Activated CD8-positive, alpha-beta T cell treated with anti-CD3 and anti-CD28 coated beads for 36 hours (primary cell): ENCODE measurements at places on chromosomes 16 and 17. TPM values are rescaled to one million over a fixed set of nuclear protein-coding genes. Genes with fewer than 3 reads are reported as not detected.

- DNase-seq = no peak
- no peak overlapping the region for H3K27ac ChIP-seq
These were observed 4.9 kb upstream of the EPX start for GRCh38 chr17:58187675-58188074.

DNA sequence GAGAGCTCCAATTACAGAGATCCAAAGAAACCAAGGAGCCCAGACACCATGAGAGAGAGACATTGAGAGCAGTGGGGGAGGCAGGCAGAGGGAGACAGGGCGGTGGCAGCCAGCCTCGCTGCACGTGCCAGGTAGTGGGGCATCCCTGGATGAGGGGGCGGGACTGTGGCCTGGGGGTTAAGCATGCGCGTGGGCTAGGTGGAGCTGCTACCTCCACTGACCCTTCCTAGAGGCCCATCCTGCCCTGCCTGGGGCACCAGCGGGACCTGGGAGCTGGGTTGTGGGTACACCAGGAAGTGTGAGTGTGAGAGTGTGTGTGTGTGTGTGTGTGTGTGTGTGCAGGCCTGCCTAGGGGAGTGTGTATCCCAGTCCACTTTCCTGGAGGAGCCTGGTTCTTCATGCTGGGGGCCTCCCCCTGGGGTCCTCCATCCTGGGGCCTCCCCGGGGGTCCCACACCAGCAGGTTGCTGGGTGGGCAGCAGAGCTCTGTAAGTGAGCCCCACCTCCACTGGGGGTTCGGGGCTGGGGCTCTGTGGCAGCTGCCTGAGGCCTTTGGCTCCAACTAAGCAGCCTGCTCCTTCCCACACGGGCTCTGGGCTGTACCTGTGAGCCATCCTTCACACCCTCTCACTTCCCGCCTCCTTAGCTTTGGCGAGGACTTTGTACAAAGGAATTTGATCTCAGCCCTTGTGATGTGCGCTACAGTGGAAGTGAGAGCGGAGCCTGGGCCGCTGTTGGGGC is 127.4 kb downstream of the IRF8 start:
- no peak for DNase-seq
- no peaks in the 10 kb centered on the region for H3K4me1 ChIP-seq
- H3K27ac ChIP-seq = no peak overlapping the region
- H3K36me3 ChIP-seq = peaks cover 2% of the 10 kb centered on the region
- peaks cover 8% of the 10 kb centered on the region for H3K27me3 ChIP-seq

DNA sequence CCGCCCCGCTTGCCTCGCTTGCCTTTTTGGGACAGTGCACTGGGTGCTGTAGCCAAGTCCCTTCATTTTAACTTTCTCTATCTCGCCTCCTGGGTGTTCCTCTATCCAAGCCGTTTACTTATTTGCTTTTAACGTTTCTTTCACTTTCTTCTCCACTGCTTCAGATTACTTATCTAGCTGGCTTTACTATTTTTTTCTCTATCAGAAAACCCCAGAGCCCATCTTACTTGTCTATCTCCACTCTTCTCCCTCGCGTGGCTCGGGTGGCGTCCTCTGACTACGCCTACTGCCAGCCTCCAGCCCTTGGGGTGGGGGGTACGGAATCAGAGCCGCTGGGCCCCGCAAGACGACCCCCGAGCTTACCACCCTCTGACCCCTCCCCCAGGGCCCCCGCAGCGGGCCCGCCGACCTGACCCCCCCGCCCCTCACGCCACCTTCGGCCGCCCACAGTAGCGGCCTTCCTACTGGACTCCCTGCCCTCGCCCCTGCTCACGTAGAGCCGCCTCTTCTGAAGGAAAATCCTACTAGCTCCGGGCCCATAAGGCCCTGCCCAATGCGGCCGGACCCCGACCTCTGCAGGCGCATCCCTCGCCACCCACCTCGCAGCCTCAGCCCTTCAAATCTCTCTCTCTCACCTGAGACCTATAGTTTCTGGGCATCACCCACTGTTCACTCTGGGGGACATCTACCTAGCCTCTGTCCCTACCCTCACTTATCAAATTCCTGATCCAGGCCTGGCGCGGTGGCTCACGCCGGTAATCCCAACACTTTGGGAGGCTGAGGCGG is 1.0 kb upstream of the SLC12A4 start:
- no peak for DNase-seq
- no peaks in the 10 kb centered on the region for H3K27me3 ChIP-seq
- peaks cover 18% of the 10 kb centered on the region for H3K4me1 ChIP-seq
- H3K27ac ChIP-seq = peak overlapping the region; percentile 90

DNA sequence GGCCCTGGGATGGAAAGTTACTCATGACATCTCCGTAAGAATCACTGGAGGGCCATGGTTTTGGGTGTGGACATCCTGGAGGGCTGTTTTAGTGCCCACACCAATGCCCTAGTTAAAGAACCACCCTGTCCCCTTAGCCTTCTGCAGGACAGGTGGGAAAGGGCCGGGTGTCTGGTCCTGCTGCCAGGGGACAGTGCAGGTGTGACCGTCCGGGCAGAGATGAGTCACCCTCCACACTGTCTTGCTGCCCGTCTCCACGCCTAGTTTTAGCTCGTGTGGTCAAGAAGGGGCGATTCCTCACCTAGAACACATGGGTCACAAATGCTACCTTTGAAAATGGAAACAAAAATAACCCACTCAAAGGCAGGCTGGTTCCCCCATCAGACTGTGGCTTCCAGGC is 17.0 kb downstream of the CEP295NL start:
- DNase-seq = no peak
- H3K4me1 ChIP-seq = peaks cover 27% of the 10 kb centered on the region
- H3K4me3 ChIP-seq = no peak overlapping the region
- no peaks in the 10 kb centered on the region for H3K36me3 ChIP-seq
- H3K27me3 ChIP-seq = no peaks in the 10 kb centered on the region
- H3K27ac ChIP-seq = no peak overlapping the region

- peaks cover 6% of the 10 kb centered on the region for H3K4me1 ChIP-seq
- peaks cover 11% of the 10 kb centered on the region for H3K36me3 ChIP-seq
- DNase-seq = no peak
- H3K27ac ChIP-seq = no peak overlapping the region
These were observed 33.9 kb upstream of the CDRT4 start for GRCh38 chr17:15501282-15501681.

- no peak overlapping the region for H3K27ac ChIP-seq
- H3K27me3 ChIP-seq = no peaks in the 10 kb centered on the region
- H3K4me1 ChIP-seq = no peaks in the 10 kb centered on the region
- H3K4me3 ChIP-seq = no peak overlapping the region
- no peaks in the 10 kb centered on the region for H3K36me3 ChIP-seq
These were observed 92.8 kb downstream of the AMFR start for GRCh38 chr16:56332464-56333079.

DNA sequence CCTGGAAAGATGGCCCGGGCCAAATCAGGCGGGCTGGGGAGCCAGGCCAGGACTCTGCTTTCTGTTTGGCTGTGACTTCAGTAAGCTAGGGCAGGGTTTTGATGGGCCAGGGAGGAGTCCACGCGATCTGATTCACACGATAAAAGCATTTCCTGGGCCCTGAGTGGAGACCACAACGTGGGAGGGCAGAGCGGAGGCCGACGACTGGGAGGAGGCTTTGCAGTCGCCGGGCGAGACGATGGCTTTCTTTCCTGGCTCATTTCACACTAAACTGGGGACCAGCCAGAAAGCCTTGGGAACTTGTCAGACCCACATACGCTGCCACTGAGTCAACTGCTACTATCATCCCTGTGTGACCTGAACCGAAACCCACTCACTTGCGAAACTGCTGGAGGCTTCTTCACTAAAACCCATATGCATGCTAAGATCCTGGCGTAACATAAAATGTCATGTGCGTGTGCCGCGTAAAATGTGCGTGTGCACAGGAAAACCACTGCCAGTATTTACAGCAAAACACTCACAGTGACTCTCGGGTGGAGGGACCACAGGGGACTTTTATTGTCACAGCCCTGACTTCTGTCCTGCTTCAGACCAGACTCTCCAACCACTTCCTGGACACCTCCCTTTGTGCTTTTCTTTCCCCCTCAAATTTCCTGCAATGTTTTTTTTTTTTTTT is 14.2 kb upstream of the RHBDF2 start:
- peak overlapping the region; percentile 58 for H3K4me3 ChIP-seq
- H3K4me1 ChIP-seq = peaks cover 35% of the 10 kb centered on the region
- no peaks in the 10 kb centered on the region for H3K27me3 ChIP-seq
- peak overlapping the region; percentile 90 for H3K27ac ChIP-seq
- H3K36me3 ChIP-seq = no peaks in the 10 kb centered on the region
- peak; percentile 88 for DNase-seq

DNA sequence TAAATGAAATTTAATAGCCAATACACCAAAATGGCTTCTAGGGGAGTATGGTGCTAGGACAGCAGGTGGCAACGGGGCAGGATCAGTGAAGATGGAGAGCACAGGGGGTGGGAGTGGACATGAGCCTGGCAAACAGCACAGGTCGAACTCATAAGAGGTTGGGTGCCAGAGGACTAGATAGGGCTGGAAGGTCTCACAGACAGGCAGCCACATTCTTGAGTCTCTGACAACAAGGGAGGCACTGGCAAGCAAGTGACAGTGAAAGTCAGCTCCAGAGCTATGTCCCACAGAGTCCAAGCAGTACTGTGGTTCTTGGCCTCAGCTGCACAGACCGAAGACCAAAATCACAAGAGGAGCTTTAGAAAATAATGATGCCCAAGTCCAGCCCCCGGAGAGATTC is 61.2 kb downstream of the USP31 start:
- H3K36me3 ChIP-seq = peaks cover 24% of the 10 kb centered on the region
- H3K4me1 ChIP-seq = no peaks in the 10 kb centered on the region
- H3K27me3 ChIP-seq = no peaks in the 10 kb centered on the region
- H3K4me3 ChIP-seq = no peak overlapping the region

DNA sequence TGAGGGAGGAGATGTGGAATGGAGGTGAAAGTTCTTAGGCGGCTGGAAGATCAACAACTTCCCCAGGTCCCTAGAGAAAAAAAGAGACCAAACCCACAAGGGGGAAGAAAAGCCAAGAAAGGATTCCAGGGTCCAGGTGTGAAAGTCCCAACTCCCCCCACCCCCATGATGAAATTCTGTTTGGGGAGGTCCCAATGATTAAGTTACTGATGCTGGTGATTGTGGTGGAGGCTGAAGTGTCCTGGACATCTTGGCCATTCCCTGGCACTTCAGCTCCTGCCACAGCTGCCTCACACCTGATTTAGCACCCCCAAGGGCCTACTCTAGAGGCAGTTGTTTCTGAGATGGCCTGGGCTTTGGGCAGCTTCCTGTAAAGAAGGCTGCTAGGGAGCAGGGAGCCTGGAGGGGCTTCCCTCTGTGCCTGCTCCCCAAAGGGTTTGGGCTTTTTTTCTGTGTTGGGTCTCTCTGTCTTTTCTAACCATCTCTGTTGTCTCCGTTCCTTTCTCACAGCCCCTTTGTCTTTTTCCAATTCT is 13.1 kb downstream of the HOXB4 start:
- no peaks in the 10 kb centered on the region for H3K36me3 ChIP-seq
- no peak overlapping the region for H3K4me3 ChIP-seq
- H3K27me3 ChIP-seq = peaks cover 5% of the 10 kb centered on the region
- peaks cover 7% of the 10 kb centered on the region for H3K4me1 ChIP-seq
- DNase-seq = no peak

GRCh38 chr16:4315186-4316107 is at the start of gene GLIS2:
Gene GLIS2, plus strand, starts transcription at chr16:4316067. Its CDS starts 16,214 bp downstream, at chr16:4332281.
- no peak within 1 kb of the TSS for H3K27ac ChIP-seq
- no peaks in the 10 kb centered on the region for H3K36me3 ChIP-seq

DNA sequence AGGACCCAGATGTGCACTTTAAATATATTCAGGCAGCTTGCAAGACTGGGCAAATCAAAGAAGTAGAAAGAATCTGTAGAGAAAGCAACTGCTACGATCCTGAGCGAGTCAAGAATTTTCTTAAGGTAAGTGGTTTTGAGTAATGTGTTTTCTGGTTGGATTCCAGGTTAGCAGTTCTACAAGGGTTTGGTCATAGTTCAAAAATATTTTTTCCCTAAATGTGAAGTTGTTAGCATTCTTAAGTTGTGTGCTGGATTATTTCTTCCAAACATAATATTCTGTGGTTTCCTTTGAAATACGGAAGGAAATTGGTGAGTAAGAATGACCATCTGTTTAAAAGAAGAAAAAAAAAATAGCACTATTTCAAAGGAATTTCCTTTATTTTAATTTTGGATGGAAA is 38.4 kb downstream of the PTRH2 start:
- H3K27me3 ChIP-seq = no peaks in the 10 kb centered on the region
- no peak overlapping the region for H3K4me3 ChIP-seq
- H3K4me1 ChIP-seq = peaks cover 31% of the 10 kb centered on the region

- no peaks in the 10 kb centered on the region for H3K4me1 ChIP-seq
- H3K27me3 ChIP-seq = peaks cover 12% of the 10 kb centered on the region
- H3K36me3 ChIP-seq = no peaks in the 10 kb centered on the region
- DNase-seq = no peak
These were observed 223.2 kb upstream of the DYNLRB2 start for GRCh38 chr16:80317599-80318037.

DNA sequence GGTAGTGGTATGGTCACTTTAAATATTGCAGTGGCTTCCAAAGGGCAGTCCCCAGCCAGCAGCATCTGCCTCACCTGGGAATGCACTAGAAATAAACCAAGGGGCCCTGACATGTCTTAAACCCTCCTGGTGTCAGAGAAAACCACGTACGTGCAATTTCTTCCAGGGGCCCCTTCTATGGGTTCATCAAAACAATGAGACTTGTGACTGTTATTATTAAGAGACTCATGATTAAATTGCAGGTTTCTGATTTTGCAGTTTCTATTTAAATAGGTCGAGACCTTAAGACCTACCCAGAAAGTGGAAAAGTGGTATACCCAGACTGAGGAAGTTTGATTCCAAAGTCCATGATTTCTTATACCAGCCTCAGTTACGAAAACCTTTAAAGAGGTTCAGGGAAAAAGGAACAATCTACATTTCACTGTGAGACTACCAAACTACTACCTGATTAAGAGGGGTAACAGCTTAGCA is 746 bp upstream of the POLG2 start:
- H3K27me3 ChIP-seq = no peaks in the 10 kb centered on the region
- DNase-seq = no peak
- peak overlapping the region; percentile 97 for H3K27ac ChIP-seq
- peaks cover 63% of the 10 kb centered on the region for H3K4me1 ChIP-seq

The EVI2A gene
- total RNA-seq = 31.7 TPM

The RBFOX1 gene
- total RNA-seq = not detected

The SEPTIN1 gene
- 163 TPM for total RNA-seq

The ACSM3 gene
- 16.6 TPM for total RNA-seq

The GPR142 gene
- total RNA-seq = not detected

The SLFN11 gene
- 106 TPM for total RNA-seq

The CHD3 gene
- total RNA-seq = 130 TPM

The ABCA3 gene
- total RNA-seq = 3.6 TPM

The CIAPIN1 gene
- total RNA-seq = 53.3 TPM

The MKS1 gene
- total RNA-seq = 20.7 TPM

The KRTAP4-1 gene
- total RNA-seq = not detected

The ZPBP2 gene
- not detected for total RNA-seq

The FAM117A gene
- total RNA-seq = 23.0 TPM
